ENCODE measurements at places on chromosomes 1 and 21. TPM values are rescaled to one million over a fixed set of nuclear protein-coding genes. Genes with fewer than 3 reads are reported as not detected.
A peak's percentile ranks its signal among the peaks of the same experiment; 100 is the strongest.

- no peaks in the 10 kb centered on the region for H3K27me3 ChIP-seq
- no peaks in the 10 kb centered on the region for H3K4me1 ChIP-seq
- no peak overlapping the region for H3K27ac ChIP-seq
- H3K4me3 ChIP-seq = no peak overlapping the region
- no peak for DNase-seq
These were observed 248.8 kb downstream of the CTH start for GRCh38 chr1:70659891-70660290.

DNA sequence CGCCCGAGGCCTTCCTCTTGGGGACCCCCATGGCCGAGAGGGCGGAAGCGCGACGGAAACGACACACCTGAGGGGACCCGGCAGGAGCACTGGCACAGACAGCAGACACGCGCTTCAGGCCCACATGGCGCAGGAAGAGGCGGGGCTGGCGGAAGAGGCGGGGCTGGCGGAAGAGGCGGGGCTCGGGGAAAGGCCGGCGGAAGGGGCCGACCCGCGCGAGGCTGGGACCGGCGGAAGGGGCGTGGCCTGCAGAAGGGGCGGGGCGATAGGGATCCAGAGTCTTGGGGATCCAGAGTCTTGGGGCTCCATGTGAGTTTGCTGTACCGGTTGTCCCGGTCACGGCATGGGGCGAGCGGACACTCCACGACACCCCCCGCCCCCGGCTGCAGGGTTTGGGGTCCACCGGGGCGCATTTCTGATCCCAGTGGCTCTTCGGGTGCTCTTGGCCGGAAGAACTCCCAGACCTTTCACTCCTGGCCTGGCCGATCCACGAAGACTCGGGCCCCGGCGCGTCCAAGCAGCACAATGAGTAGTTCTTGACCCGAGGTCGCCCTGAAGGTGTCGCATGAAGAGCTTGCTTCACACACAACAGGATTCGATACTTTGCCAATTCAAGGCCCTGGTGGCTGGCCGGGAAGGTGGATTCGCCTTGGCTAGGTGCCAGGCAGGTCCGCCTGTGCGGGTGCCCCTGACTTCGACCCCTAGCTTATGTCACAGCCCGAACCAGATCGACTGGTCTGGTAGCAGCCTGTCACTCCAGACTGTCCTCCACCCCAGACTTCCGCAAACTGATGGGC, at the start of gene URB1:
TSS of gene URB1 (minus strand) at position 133 of the 797 bp plus-strand sequence. CDS start at position 31, 102 bp downstream.
- H3K4me3 ChIP-seq = peak within 1 kb of the TSS; percentile 92
- peak within 1 kb of the TSS; percentile 78 for H3K27ac ChIP-seq

- peaks cover 24% of the 10 kb centered on the region for H3K4me1 ChIP-seq
- no peak overlapping the region for H3K4me3 ChIP-seq
- no peaks in the 10 kb centered on the region for H3K27me3 ChIP-seq
- no peak for DNase-seq
- H3K36me3 ChIP-seq = no peaks in the 10 kb centered on the region
These were observed 21.6 kb upstream of the PTP4A2 start for GRCh38 chr1:31959521-31960340.

DNA sequence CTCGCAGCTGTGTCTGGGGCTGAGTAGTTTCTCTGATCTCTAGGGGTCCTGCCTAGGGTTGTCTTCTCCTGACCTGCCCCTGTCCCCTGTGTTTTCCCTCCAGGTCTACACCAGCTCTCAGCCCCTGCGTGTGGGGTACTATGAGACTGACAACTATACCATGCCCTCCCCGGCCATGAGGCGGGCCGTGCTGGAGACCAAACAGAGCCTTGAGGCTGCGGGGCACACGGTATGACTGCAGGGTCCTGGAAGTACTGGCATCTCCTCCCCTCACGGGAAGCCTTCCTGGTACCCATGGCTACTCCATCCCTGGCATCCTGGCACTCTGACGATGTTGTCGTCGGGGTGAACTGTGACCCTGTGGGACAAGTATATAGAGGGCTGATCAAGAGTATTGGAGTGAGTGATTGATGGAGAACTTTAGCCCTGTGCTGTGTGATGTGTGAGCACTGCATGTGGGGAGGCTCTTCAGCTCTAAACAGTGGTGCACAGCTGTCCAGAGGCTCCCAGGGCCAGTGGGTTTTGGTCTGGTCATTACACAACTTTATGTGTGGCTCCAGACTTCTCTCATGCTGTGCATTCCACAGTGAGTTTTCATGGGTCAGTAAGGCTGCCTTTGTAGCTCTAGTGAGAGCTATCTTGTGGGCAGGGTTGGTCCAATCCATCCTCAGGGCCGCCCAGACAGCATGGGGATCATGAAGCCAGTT, 14.4 kb downstream of the FAAH start:
- peaks cover 22% of the 10 kb centered on the region for H3K4me1 ChIP-seq
- H3K36me3 ChIP-seq = peaks cover 12% of the 10 kb centered on the region
- no peaks in the 10 kb centered on the region for H3K27me3 ChIP-seq
- no peak overlapping the region for H3K4me3 ChIP-seq
- no peak overlapping the region for H3K27ac ChIP-seq
- DNase-seq = no peak

GRCh38 chr1:150165622-150166612, 16.2 kb downstream of the PLEKHO1 start:
- H3K27ac ChIP-seq = peak overlapping the region; percentile 38
- H3K27me3 ChIP-seq = no peaks in the 10 kb centered on the region
- no peak overlapping the region for H3K4me3 ChIP-seq
- DNase-seq = peak; percentile 63
- no peaks in the 10 kb centered on the region for H3K36me3 ChIP-seq
- peaks cover 33% of the 10 kb centered on the region for H3K4me1 ChIP-seq

- no peaks in the 10 kb centered on the region for H3K36me3 ChIP-seq
- DNase-seq = no peak
- H3K4me1 ChIP-seq = no peaks in the 10 kb centered on the region
- H3K27me3 ChIP-seq = no peaks in the 10 kb centered on the region
- H3K4me3 ChIP-seq = no peak overlapping the region
These were observed 15.6 kb downstream of the PRKACB start for GRCh38 chr1:84159533-84160240.

The SLC5A9 gene
- 0.04 TPM for total RNA-seq

Data from muscle of leg (tissue), 16 donors.